ENCODE measurements at places on chromosomes 12 and 14. TPM values are rescaled to one million over a fixed set of nuclear protein-coding genes. Genes with fewer than 3 reads are reported as not detected.

DNA sequence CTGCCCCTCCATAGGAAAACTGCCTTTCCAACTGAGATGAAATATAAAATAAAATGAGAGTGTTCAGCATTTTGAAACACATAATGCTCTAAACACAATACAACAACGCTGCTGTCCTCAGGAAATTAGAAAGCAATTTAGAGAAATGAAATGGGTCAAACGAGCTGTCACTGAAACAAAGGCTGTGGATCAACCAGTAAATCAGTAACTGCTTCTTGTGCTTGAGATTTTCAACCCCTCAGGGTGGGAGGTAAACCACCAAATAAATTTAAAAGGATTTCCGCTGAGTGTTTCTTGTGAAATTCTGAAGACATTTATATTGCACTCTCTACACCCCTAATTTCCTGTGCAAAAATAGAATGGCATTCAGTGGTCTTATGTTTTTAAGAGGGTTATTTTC lies 657.1 kb upstream of the SEL1L start:
- DNase-seq = no peak

DNA sequence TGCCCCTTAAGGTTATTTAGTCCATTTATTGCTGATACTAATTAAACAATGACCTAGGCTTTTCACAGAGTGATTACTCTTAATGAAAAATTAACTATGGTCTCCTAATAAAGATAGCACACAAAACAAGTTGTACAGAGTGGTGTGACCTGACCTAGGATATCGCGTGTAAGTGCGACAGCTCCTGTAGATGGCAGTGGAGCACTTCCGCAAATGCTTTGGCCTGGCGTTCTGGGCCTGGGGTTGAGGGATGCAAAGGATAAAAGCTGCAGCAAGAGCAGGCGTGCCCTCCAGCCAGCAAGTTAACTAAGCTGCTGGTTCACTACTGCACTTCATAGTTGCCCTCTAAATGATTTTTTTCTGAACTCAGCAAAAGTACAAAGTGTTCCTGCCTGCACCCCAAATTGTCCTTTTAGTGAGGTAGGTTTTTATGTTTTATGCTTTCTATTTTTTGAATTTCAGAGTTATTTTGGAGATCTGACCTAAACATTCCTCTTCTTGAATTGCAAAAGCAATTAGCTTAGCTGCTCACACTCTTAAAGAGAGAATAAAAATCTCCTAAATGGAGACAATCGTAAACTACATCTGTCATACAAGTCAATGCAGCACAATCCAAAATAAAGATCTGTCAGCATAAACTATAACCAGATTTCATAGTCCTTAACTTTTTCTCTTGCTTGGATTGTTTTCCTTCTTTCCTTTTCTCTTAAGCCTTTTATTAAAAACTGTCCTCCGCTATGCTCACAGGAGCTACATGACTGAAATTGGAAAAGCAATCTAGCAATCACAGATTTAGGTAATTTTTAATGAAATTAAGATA lies 379.6 kb downstream of the LRIG3 start:
- no peak for DNase-seq

DNA sequence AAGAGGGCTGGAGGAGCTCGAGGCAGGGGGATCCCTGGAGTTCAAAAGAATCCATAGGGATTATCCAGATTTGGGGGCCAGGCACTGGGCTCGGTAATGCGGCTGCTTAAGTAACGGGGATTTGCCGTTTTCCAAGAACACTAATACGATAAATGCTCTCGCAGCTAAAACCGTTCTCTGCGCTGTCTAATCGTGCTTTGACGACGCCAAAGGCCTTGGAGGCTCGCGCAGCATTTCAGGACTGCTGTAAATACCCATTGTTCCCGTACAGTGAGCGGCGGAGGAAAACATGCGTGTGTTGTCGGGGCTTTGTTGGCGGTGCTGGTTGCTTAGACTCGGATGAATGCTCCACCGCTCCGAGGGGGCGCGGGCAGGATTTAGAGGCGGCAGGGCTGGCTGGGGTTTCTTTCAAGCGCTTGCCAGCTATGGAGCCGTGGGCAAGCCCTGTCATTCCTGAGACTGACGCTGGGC lies 26.2 kb downstream of the DIO3 start:
- no peak for DNase-seq

DNA sequence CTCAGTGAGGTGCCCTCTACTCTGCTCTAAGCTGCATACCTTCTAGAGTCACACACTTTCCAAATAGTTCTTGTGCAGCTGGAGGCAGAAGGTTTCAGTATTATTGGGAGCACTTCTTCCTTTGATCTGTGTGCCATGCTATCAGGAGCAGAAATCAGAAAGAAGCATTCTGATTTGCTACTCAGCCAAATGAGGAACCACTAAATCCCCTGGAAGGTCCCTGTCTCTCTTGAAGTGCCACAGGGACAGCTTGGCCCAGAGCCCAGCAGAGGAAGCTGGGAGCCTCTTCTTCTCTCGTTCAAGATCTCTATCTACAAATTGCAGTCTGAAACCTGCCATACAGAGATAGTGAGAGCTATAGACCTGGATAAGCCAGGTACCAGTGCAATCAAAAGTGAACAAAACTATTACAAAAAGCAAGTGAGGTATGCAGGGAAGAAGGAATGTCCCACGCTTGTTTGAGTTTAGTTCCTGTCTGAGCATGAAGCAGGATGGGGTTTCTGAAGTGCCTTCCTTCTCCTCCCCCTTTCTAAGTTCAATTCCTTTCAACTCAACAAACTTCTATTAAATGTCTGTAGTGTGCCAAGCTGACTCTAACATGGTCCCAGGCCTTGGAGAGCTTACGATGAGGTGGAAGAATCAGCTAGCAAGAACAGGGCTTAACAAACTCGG lies 100.9 kb upstream of the PARP11 start:
- DNase-seq = no peak

NPFF gene
- total RNA-seq = 3.0 TPM

GRCh38 chr12:22518060-22518719 lies 26.2 kb downstream of the C2CD5 start:
- DNase-seq = no peak

- DNase-seq = no peak
These were observed 38.0 kb upstream of the PPFIA2 start for GRCh38 chr12:81797100-81797499.

- no peak for DNase-seq
These were observed 4.0 kb upstream of the LIMA1 start for GRCh38 chr12:50287271-50287670.

DNA sequence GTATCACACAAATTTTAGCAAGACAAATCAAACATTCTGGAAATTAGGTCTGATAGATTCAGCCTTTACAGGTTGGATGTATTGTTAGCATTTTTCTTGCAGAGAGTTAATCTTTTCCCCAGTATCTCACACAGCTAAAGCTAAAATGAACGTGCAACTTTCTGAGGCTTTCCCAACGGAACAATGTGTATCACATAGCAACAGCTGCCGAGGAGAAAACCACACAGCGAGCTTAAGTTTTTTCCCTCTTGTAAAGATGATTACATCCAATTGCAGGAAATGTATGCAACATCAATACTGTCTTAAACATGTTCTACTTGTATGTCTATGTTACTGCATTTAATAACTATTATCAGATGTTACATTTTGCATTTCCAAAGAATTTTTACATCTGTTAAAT lies 182.2 kb downstream of the CCDC59 start:
- DNase-seq = no peak

DNA sequence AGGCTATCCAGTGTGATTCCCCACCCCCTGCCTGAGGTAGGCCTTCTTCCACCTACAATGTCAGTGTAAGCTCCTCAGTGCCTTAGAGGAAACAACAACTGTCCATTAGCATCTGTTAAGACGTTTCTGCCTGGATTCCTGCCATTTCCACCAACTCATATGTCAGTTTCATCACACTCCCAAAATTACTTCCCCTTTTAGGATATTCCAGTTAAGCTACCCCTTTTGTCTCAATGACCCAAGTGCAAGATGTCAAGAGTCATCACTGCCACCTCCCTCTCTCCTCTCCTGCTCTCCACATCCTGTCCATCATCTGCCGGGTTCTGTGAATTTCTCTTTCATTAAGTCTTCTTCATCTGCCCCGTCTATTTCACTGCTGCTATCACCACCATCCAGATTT lies 189.4 kb downstream of the DPF3 start:
- no peak for DNase-seq

C14orf39 gene
- total RNA-seq = 0.58 TPM

- DNase-seq = no peak
These were observed 40.6 kb upstream of the MED13L start for GRCh38 chr12:116317986-116318575.

AKAP5 gene
- total RNA-seq = 1.5 TPM

PTCSC3 gene
- not detected for total RNA-seq

DNA sequence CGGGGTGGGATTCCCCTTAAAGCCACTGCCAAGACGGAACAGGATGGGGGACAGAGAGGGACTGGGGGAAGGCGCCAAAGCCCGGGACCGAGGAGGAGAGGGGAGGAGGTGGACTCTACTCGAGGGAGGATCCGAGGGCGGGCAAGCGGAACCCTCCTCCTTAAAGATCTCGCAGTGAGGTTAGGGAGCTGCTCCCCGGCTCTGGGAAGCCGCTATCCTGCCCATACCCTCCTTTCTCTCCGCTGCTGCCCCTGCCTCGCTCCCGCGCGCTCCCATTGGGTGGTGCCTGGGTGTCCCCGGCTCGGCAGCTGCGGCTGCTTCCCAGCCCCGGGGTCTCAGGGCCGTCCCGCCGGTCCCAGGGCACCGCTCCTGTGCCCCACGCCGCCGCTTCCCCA lies 16.4 kb downstream of the KRT18 start:
- DNase-seq = no peak

OR6C2 gene
- total RNA-seq = not detected

GRCh38 chr12:58381546-58381945 lies 440.2 kb downstream of the ATP23 start:
- no peak for DNase-seq

FGF6 gene
- total RNA-seq = not detected

- DNase-seq = no peak
These were observed 177.4 kb downstream of the PRKCH start for GRCh38 chr14:61498811-61499210.

WIF1 gene
- not detected for total RNA-seq

LRFN5 gene
- total RNA-seq = 3.5 TPM

KRT75 gene
- total RNA-seq = not detected

DNA sequence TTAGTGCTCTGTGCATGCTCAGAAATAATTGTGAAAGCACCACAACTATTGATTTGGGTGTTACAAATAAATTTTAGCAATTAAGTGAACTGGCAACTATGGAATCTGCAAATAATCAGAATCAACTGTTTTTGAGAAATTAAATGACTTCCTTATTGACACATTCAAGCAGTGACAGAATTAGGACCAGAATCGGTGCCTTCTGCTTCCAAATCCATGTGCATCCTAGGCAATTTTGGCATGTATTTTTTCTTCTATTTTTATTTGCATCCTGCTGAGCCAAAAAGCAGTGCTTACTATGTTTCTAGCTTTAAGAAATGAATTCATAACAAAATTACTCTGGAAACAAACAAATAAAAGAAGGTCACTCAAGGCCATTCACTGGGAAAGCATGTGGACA lies 408.2 kb downstream of the GXYLT1 start:
- no peak for DNase-seq

DNA sequence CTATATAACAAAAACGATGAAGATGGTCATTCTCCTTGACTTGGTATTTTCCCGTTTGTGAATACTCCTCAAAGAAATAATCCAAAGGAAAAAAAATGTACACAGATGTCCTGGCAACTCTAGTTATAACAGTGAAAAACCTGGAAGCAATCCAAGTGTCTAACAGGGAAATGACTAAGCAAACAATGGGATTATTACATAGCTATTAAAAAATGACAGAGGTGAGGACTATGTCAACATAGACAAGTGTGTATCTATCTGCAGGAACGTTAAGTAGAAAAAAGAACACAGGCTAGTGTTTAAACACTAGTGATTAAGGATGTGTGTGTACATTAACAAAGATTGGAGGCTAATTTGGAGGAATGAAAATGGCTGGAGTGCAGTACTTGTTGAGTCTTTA lies 5.9 kb upstream of the APOLD1 start:
- DNase-seq = peak; percentile 47

DNA sequence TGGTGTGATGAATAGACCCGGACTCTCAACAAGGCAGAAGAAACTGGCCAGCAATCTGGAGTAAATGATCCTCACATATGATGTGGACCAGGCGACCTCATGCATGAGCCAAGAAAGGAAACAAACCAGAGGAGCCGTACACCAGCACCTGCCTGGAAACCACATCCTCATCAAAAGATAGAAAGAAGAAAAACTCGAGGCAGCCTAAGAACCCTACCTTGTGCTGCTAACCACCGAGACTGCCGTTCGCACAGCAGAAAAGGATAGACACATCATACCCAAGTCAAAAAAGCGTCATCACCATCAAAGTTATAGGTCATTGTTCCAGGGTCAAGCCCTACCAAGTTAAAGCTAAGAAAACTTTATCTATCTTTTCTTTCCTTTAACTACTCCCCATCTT lies 66.7 kb downstream of the RESF1 start:
- DNase-seq = no peak

PTGER2 gene
- total RNA-seq = 0.46 TPM

DNA sequence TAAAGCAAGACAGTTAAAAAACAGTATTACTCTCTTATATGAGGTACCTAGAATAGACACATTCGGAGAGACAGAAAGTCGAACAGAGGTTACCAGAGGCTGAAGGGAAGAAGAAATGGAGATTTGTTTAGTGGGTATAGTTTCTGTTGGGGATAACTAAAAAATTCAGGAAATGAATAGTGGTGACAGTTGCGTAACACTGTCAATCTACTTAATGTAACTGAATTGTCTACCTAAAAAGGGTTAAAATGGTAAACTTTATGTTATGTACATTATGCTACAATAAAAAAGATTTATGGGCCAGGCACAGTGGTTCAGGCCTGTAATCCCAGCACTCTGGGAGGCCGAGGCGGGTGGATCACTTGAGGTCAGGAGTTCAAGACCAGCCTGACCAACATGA lies 30.6 kb upstream of the SLC6A13 start:
- no peak for DNase-seq

- no peak for DNase-seq
These were observed 96.7 kb upstream of the HSPB8 start for GRCh38 chr12:119082016-119082415.

DNA sequence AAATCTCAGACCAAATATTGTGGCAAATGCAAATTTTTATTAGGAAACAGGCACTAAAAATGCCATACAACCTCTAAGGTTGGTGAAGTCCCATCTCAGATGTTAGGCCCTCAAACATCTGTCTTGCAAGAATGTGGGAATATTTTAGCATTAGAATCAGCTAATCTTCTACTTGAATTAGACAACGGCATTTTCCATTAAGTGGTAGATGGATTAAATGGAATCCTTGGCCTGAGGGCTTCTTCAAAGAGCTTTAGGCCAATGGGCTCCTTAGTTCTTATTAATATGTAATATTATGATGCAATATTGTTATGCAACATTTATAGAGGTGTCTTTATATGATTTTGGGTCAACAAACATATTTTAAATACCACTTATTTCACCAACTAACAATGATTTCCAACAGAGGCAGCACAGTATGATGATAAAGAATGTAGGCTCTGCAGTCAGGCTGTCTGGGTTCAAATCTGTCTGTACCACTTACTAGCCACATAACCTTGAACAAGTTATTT lies 122.9 kb upstream of the PLEKHA5 start:
- DNase-seq = no peak

KCNC2 gene
- not detected for total RNA-seq
